ENCODE measurements at places on chromosomes 1 and 21. TPM values are rescaled to one million over a fixed set of nuclear protein-coding genes. Genes with fewer than 3 reads are reported as not detected.

The TP73 gene
- total RNA-seq = 0.54 TPM

The PCSK9 gene
- total RNA-seq = 31.8 TPM

GRCh38 chr1:198096390-198096789 lies 60.4 kb upstream of the NEK7 start:
- no peak for DNase-seq

DNA sequence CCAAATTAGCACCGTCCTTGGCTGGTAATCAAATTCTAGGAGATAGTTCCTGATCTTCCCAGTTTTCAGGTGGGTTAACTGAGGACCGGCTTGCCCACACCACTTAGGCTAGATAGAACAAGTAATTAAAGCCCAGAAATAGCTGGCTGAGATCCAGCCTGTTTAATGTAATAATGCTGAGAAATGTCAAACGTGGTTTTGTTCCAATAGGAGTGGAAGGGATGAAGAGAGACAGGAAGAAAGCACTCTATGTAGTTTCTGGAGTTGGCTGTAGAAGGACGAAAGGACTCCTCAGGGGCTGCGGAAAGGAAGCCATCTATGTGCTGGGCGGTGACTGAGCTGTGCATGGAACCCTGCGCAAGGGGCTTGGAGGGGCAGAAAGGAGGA lies 18.6 kb downstream of the NAV1 start:
- DNase-seq = no peak

The ST6GALNAC5 gene
- 1.3 TPM for total RNA-seq

The MARK1 gene
- 1.8 TPM for total RNA-seq

DNA sequence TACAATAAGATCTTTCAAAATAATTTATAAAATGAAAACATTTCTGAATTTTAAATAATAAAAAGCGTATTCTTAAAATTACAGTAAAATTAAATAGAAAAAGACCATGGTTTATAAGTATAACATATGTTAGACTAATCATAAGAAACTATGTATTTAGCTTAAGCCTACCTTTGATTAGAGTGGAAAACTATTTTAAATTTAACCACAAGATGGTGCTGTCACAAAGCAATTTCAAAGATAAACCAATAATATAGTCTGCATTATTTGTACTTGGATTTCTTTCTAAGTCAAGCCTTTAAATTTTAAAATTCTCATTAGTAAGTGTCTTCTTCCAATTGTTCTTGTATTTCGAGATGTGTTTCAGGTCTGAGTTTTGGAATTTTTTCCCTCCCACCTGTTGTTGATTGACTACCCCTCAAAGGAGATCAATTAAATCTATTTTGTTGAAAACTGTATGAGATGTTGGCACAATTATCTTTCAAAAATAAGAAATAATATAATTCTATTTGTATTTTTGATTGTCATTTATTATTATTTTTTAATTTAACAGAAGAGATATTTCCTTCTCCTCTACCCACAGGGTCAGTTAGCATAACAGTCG lies 459.8 kb downstream of the KCNT2 start:
- no peak for DNase-seq

The PGBD5 gene
- 37.8 TPM for total RNA-seq

DNA sequence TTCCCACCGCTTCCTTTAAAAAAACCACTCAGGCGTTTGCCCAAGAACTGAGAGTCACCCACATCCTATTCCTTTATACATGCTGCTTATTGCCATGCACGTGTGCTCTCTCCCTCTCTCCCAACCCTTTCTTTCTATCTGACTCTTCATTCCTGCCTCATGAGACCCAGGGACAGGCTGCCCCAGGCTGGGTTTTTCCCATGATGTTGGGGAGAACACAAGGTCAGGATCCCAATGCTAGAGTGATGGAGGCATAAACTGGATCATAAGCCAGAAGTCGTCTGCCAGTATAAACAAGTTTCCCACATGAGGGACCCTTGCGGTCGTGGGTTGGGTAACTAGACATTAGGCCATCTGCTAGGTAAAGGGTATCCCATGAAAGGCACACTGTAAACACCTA lies 64.9 kb downstream of the CD2 start:
- no peak for DNase-seq

- no peak for DNase-seq
Measured at GRCh38 chr1:36354486-36354885, 31.0 kb upstream of the EVA1B start.

The PTPN7 gene
- not detected for total RNA-seq

The OLFML2B gene
- total RNA-seq = not detected

GRCh38 chr1:152517237-152517811 lies 3.0 kb downstream of the CRCT1 start:
- DNase-seq = peak; percentile 13

- DNase-seq = no peak
Measured at GRCh38 chr1:31891280-31891679, 46.9 kb downstream of the PTP4A2 start.

DNA sequence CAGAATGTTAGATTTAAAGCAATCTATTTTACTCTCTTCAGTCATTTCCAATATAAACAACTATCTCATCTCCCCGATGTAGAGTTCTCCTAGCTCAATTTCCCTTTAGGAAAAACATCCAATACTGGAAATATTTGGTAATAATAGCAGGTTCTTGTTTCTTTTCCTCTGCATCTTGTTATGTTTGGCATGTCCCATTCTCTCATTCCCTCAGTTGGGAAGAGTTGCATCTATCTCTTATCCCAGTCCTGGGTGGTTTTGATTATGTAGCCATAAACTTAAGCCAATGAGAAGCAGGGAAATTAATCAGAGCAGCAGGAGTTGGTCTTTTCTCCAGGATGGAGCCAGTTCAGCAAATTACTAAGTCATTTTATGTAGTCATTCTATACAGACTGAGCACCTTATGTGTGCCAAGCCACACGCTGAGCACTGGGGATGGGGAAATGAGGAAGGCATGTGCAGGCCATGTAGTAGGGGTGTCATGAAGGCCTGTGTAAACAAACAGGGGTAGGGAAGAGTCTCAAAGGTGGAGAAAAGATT lies 418.2 kb upstream of the NFIA start:
- no peak for DNase-seq

The VPS72 gene
- 91.4 TPM for total RNA-seq

DNA sequence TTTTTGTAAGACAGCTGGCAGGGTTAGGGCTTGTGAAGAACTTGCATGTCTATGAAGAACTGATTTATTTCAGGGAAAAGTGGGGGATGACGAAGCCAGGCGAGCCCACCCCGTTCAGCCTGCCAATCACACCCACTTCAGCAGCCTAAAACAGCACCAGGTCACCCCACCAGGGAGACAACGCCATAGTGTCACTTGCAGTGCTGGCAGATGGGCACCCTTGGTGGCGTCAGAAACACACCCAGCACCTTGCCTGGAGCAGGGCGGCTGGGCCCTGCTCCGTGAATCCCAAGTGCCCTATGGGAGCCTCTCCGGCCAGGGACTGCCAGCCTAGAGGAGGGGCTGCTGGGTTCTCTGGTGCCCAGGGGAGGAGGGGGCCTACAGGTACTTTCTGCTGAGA lies 5.0 kb upstream of the NADK start:
- DNase-seq = no peak

DNA sequence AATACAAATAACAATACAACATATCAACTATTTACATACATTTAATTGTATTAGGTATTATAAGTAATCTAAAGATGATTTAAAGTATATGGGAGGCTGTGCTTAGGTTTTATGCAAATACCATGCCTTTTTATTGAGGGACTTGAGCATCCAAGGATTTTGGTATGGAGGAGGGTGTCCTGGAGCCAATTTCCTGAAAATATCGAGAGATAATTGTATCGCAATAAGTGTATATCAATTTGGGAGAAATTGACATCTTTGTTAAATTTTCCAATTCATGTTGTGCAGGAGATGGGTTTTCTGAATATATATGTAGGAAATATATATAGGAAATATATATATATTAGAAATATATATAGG lies 63.5 kb downstream of the ATP1A1 start:
- no peak for DNase-seq

GRCh38 chr1:40876436-40876761 lies 14.2 kb upstream of the CITED4 start:
- DNase-seq = no peak

- DNase-seq = no peak
Measured at GRCh38 chr1:221444346-221444745, 297.5 kb downstream of the DUSP10 start.

The CD46 gene
- 635 TPM for total RNA-seq

The AMPD1 gene
- total RNA-seq = not detected

DNA sequence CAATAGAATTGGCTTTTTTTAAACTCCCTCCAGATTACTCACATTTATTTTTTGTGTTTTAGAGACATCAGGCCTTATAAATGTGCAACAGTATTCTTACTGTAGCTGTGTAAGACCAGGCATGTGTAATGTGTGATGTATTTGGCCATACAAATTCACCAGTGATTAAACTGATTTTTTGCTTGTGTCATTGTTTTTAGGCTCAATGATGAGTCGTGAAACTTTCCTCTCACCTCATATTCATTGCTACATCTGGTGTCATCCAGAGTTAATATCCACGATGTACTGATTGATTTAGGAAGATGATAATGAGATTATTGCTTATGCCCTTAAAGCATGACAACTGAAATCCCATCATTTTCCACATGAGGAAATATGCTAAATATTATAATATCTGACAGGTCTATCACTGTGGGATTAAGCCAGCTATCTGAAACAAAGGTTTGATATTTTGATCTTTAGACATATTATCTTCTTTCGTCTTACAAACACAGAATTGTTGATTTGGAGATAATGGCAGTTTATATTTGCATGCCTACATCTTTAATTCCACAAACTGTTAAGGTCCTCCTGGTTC lies 487.9 kb downstream of the PTBP2 start:
- no peak for DNase-seq

- no peak for DNase-seq
Measured at GRCh38 chr1:241637604-241638003, 2.6 kb downstream of the CHML start.

DNA sequence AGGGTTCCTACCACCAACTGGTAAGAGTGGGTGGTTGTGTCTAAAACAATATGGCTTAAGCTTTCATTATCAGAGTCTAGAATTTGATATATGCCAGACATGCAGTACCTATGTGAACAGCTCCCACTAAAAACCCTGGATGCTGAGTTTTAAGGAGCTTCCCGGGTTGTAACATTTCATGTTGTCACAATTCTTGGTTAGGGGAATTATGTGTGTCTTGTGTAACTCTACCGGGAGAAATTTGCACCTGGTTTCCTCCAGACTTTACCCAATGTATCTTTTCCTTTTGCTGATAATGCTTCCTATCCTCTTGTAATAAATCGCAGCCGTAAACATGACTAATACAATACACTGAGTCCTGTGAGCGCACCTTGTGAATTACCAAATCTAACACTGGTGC lies 48.3 kb downstream of the ARID4B start:
- no peak for DNase-seq

DNA sequence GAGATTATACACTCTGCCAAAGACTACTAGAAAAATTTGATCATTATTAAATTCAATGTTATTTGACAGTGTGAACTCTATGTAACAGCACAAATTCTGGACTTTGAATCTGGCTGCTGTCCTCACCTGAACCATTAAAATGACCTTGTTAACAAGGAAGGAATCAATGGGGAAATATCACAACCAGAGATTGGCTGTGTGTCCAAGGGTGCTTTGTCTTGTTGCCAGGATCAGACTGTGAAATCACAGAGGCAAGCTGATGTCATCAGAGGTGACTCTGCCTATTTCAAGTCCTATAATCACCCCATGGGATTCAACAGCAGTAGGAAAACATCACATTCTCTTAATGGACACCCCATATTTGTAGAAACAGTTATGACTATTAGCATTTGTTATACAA lies 46.8 kb downstream of the ADAMTS5 start:
- DNase-seq = no peak

The FLVCR1 gene
- 26.0 TPM for total RNA-seq

The TRIM63 gene
- total RNA-seq = not detected

DNA sequence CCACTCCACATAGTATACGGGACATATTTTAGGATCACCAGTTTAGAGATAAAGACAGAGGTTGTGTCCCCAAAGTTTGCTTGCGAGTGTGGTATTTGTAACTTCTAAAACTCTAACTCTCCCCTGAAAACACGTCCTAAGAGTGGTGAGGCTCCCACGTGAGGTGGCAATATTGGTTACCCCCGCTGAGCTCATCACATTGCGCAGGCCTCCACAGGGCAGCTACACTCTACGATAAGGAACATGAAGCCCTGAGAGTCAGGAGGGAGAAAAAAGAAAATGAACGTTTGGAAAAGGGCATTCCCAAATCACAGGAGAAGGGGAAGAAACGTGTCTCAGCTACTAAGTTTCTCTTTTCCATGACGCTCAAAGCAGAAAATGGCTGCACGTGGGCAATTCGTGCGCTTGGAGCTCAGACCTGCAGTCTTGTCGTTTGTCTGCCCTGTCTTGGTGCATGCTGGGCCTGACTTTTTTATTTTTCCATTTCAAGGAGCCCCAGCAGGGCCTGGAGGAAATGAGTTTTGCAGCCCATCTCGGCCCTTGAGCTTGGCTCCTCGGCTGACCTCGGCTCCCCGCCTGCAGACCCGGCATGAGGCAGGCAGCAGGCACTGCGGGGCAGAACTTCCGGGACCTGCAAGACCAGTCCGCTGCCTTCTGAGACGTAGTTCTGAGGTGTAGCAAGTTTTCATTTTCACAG lies 25.7 kb downstream of the ERG start:
- DNase-seq = no peak

- DNase-seq = no peak
Measured at GRCh38 chr1:215568299-215568692, 1.2 kb downstream of the KCTD3 start.

DNA sequence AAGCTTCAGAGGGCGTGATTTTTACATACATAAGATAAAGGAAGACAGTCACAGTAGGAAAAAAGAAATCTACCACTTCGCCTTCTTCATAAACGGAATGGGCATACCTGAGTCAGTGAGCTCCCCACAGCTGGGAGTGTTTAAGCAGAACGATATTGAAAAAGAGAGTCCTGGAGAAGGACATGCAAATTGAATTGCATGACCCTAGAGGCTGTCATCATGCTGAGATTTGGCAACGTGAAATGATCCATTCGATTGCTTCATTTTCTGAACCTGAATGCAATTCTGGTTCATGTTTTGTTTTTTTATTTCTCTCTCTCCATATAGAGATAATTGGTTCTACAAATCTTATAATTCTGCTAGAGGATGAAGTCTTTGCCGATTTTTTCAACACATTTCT lies 3.7 kb downstream of the RGSL1 start:
- DNase-seq = no peak

The NCF2 gene
- 8.6 TPM for total RNA-seq

The FMO5 gene
- 1.0 TPM for total RNA-seq

DNA sequence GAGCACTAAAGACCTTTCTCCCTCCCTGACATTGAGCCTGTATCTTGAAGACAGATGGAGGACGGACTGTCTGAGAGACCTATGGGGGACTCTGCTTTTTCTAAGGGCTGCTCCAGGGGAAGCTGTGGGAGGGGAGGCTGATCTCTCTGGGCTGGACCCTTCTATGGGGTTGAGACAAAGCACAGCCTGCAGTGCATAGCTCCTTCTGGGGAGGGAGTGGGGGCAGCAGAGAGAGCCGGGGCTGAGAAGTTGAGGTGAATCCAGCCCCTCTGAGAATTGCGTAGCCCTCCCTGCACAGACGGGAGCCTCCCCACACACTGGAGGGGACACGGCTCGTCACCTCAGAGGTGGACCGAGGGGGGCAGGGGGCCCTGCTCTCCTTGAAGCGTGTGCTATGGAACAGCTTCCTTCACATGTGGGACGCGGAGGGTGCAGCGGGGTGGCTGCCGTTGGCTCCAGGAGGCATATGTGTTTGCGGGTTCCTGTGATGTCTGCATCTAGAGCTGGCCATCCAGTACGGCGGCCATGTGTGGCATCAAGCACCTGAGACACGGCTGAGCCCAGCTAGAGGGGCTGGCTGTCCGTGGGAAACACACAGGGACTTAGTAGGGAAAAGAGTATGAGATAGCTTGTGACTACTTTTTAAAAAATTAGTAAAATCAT lies 299.1 kb downstream of the CAMTA1 start:
- DNase-seq = no peak

Data from Calu3 (cell line).